ENCODE measurements at places on chromosomes 6 and 20.

- DNase-seq, result no peak
These were observed 437.3 kb downstream of the DHX35 start for GRCh38 chr20:39399463-39399862.

DNA sequence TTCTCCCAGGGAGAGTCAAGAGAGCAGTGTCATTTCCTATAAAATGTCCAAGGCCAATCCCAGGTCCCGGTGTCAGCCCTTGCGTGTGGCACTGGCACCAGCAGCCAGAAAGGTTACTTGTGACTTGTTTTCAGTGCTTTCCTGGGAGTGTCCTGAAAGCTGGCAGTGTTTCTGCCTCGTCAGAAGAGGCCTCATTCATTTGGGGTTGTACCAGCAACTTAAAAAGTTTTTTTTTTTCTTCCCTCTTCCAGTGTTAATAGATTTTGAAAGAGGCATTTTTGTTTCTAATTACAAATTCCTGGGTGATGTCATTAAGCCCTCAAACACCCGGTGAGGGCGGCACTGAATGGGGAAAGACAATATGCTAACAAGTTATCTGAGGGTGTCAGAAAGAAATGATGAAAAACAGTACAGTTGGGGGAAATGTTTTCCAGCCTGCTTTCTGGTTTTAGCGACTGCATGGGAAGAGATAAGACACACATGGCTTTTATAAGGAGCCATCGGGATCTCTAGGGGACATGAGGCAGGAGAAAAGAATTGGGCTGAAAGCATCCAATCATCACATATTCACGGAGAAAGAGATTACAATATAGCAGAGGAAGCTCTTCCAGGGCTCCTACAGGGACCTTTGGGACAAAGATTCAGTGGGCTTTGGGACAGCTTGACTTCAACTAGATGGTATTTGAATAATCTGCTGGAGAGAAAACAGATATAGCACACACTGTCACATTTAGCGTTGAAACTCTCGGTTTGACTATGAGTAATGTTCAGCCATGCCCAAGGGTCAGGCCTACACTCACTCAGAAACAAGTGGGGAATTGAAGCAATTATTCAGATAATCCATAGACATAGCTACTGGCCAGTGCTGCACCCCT, 153.0 kb downstream of the BCAS1 start:
- peak; percentile 78 for DNase-seq

DNA sequence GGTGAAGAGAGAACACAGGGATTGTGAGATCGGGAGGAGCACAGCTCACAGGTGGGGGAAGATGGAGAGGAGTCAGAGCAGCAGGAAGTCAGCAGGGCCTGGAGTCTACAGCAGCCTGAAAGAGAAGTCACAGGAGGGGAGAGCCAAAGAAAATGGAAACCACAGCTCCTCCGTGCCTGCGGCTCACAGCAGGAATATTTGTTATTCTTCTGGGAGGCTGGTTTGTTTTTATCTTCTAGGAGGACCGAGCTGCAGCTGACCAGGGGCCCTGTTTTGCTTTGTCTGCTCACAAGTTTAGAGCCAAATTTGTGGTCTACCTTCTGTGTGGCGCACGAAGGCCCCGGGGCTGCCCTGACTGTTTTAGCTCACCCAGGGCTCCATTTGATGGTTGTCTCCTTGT, 81.8 kb downstream of the CLIC5 start:
- no peak for DNase-seq

- DNase-seq, result peak; percentile 7
These were observed at the start of gene SLC35F1 for GRCh38 chr6:117906958-117907600. Gene SLC35F1 (plus strand): TSS chr6:117907264.

DNA sequence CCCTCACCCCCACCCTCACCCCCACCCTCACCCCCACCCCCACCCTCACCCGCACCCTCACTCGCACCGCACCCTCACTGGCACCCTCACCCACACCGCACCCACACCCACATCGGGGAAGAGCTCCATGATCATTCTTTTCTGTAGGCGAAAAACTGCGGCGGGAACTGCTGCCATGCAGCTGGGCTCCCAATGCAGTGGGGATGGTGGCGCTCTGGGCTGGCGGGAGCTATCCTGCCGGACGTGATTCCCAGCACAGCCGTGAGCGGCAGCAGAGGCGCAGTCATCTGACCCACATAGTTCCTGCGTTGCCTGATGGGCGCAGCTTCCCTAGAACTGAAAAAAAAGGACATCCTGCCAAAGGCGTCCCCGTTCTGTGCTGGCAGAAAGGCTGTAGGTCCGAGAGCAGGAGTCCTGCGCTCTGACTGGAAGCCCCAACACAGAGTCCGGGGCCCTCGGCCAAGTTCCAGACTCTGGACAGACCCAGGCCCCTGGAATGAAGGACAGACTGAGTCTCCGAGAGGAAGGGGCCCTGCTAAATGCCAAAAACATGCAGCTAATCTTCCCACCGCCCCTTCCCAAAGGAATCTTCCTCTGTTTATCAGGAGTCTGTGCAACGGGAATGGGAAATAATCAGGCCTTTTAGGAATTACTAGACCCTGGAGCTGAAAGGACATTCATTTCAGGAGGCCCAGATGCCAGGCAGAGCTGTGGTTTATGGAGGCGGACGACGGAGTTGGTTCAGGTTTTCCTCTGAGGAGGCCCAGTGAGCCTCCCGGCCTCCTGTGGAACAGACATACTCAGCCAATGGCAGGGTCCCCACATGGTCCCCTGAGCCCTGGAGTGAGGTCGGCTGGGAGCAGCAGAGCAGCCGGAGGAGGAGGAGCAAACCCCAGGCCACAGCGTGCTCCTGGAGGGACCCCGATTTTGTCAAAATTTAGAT, 14.1 kb upstream of the TCFL5 start:
- DNase-seq, result peak; percentile 90
